ENCODE measurements at places on chromosomes 12 and 14. TPM values are rescaled to one million over a fixed set of nuclear protein-coding genes. Genes with fewer than 3 reads are reported as not detected.

The IFI27 gene
- not detected for total RNA-seq

The SDSL gene
- 5.1 TPM for total RNA-seq

The ADCY4 gene
- 0.38 TPM for total RNA-seq

The KCTD10 gene
- total RNA-seq, result 97.0 TPM

The FOXN3 gene
- total RNA-seq, result 15.9 TPM

The CRIP1 gene
- 1.8 TPM for total RNA-seq

The CPM gene
- 8.5 TPM for total RNA-seq

The NOXRED1 gene
- total RNA-seq, result not detected

DNA sequence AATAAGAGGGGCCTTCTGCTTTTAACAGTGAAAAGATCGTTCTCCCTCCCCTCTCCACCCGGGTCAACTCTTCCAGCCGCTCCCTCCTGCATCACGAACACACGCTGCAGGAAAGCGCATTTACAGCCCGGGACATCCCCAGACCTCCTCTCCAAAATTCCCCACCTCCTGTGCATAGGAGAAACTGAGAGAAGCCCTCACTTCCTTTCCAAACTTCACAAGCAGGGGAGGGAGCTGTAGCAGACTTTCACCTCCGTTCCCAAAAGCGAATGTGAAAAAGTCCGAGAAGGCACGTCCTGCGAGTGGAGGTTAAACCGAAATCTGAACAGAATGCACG is 513 bp downstream of the BCAT1 start:
- peak; percentile 58 for DNase-seq

DNA sequence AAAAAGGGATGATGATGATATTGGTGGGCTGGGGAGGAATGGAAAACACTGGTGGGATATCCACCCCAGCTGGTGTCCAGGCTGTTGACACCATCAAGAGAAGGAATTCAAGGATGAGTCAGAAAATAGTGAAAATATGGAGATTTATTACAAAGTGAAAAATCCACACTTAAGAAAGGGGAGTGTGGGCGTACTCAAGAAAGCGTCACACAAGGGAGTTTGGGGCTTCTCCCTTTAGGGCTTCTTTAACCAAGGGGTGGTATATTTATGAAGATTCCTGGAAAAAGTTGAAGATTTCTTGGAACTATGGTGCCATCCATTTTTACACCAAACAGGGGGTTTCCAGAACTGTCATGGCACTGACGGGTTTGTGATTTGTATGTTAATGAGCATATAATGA is 63.1 kb upstream of the ARID2 start:
- DNase-seq, result no peak

GRCh38 chr12:89353188-89353822 is 1.0 kb upstream of the DUSP6 start:
- DNase-seq, result peak; percentile 75

DNA sequence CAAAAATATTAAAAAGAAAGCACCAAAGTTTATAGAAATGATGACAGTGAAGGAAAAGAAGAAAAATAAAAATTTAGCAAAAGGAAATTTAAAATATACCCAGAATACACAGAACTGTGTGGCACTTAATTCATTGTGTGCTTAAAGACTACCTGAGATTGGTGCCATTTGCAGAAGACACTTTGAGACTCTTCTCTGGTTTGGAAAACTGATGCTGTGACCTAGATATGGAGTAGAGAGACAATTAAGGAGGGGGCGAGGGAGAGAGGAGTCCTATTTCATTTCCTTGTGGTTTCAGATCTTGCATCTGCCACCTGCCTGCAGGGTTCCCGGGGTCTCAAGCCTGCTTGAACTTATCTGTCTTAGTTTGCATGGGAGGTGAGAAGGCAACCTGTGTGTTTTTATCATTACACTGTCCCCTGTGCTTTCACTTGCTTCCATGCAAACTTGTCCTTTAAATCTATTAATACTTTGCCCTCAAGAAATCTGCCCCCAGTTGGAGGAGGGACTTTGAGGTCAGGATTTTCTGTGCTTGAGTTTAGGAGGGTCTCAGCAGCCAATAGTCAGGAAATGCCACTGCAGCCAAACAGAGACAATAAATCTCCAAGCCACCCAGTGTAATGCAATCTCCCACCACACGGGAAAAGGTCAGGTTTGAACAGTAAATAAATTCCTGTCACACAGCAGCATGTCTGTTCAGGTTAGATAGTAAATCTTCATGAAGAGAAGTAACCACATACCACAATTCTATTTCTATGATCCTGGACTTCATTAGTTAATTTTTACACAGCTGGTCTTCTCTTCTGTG is 119.4 kb downstream of the CAND1 start:
- DNase-seq, result no peak

GRCh38 chr14:39621223-39621622 is 189.0 kb upstream of the FBXO33 start:
- no peak for DNase-seq

DNA sequence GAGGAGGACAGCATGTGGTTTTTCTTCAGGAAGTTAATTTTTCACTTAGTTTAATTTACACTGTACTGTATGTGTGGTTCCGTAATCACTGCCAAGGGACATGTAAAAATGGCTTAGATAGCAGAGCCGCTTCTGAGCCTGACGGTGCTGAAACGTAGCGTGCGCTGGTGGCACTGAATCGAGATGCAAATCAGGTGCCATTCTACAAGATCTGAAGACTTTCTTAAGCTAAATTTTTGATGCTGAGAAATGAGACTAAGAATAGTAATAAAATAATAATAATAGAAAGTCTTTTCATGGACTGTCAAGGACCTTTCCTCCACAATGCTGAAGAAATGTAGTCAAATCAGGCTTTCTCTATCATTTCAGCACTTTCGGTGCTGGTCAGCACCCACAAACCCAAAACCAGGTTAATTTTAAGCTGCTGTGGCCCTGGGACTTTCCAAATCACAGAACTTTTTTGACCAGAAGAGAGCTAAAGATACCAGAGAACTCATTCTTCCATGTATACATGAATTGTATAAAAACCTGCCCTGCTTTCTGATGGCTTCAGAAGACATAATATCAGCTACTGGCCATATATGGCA is 183.3 kb upstream of the LMO3 start:
- DNase-seq, result no peak

DNA sequence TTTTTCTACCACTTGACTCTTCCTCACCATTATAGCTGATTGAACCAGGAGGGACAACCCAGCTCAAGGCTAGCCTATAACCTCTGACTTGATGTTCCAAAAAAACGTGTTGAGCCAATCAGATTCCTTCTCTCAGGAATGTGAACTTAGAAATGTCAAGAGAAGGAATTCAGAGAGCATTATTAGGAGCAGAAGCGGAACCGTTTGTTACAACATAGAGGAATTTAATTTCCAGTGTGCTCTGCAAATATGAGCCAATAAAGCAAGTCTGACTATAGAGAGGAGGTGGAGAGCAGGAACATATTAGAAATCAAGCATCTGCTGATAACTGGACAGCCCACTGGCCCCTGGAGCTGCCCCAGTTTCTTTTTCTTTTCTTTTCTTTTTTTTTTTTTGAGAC is 15.3 kb upstream of the PELI2 start:
- no peak for DNase-seq

- peak; percentile 82 for DNase-seq
Measured at GRCh38 chr14:60757567-60758002, 23.0 kb downstream of the MNAT1 start.

- DNase-seq, result no peak
Measured at GRCh38 chr14:75646762-75647161, 13.9 kb downstream of the ERG28 start.

GRCh38 chr12:120381752-120382419 is 12.9 kb upstream of the MSI1 start:
- DNase-seq, result no peak

- DNase-seq, result peak; percentile 34
Measured at GRCh38 chr12:41486718-41487117, 298.6 kb downstream of the PDZRN4 start.

DNA sequence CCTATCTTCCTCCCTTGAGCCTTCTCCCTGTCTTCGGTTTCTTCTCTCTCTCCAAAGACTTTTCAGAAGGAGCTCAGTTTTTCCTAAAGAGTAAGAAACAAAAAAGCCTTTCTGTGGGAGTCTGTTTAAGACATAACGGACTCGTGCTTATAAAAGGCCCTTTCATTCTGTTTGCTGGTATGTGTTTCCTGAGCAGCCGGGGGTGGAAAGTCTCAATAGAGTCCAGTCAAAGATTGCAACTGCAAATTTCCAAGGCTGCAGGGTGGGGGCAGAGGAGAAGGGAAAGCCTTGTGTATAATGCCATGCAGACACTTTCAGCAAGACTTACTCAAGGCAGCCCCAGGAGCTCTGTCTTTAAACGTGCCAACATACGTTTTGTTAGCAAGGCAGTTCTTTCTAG is 62.2 kb downstream of the GNG2 start:
- no peak for DNase-seq

- no peak for DNase-seq
Measured at GRCh38 chr14:28143316-28143715, 623.3 kb upstream of the FOXG1 start.

GRCh38 chr12:43786899-43787693 is 19.0 kb downstream of the TWF1 start:
- DNase-seq, result peak; percentile 35

- DNase-seq, result no peak
Measured at GRCh38 chr14:35847636-35848035, 21.5 kb downstream of the BRMS1L start.

- DNase-seq, result no peak
Measured at GRCh38 chr14:71623939-71624338, 308.3 kb upstream of the RGS6 start.

DNA sequence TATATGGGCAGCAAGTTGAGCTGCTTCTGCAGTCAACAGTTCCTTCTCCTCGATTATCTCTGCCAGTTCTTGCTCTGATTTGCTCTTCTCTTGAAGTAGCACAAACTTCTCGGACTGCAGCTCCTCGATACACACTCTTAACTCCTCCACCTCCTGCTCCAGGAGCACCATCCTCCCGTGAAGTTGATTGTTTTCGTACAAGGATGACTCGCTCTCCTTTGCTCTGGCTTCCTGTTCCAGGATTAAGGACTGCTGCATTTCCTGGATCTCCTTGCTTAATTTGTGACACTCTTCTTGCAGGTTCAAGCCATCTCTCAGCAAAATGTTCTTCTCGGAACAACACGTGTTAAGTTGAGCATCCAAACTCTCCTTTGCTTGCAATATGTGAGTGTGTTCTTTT is 56.2 kb upstream of the VPS33A start:
- peak; percentile 45 for DNase-seq

- DNase-seq, result no peak
Measured at GRCh38 chr14:35895256-35895655, 69.1 kb downstream of the BRMS1L start.

GRCh38 chr12:27896419-27896990 is 76.0 kb downstream of the PTHLH start:
- no peak for DNase-seq

DNA sequence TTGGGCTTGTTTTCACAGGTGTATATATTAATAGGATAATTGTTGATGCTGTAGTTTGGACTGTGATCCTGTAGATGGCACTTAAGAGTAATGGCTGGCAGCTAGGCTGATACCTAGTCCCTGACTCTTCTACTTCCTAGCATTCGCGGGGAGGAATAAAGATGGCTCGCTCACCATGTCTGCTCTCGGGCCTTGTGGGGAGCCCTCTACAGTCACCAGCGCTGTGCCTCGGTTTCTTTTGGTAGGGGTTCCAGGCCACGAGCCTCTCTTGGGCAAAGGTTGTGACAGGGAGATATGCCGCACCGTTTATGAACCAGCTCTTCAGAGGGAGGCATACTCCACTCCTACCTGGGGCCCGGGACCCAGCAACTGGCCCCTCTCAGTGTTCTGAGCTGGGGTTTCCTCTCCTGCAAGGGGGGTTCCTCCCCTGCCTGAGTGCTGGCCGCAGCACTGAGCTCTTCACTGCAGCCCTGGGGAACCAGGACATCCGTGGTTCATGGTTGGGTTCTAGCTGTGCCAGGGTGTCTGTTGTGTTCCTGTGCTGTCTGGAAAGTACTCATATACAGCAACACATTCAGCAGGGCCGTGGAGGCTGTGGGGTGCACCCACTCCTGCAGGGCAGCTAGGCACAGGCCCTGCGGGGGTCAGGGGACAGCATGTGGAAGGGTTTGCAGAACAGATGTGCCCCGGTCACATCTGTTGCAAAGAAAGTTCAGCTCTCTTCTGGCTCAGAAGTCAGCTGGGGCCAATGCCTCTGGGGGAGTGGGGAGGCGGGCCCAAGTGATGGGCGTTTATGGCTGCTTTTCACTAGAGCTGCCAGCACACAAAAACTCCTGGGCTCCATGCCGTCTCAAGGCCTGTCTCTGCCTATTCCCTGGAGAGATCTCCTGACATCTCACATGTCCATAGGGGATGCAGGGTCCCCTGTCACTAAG is 147.9 kb downstream of the PPFIA2 start:
- DNase-seq, result peak; percentile 35

DNA sequence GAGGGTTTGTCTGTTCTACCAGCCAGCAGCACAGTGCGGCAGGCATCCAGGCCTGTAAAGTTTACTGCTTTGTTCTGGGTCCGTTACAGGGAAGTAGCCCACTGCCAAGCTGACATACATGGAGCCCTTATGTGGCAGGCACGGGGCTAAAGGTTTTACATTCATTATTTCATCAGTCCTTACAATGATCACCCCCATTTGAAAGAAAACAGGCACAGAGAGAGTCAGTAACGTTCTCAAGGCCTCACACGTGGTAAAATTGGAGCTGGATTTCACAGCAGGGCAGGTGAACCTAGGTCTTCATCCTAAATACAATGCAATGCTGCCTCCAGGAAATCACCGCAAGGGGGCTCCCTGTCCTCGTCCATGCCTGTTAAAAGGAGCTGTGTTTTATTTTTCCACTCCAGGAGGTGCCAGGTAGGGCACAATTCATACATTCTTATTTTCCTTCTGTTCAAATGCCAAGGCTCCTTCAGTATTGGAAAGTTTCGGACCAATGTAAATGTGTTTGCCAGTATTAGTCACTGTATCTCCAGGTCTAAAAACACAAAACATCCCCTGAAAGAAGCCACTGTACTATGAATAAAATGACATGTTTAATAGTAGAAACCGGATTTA is 172.2 kb upstream of the GZMB start:
- DNase-seq, result peak; percentile 64
